ENCODE measurements at places on chromosomes 1 and 21. TPM values are rescaled to one million over a fixed set of nuclear protein-coding genes. Genes with fewer than 3 reads are reported as not detected.

The AGMAT gene
- 9.4 TPM for total RNA-seq

The KRTAP10-6 gene
- total RNA-seq, result not detected

The VASH2 gene
- 4.7 TPM for total RNA-seq

The PRKCZ gene
- 56.8 TPM for total RNA-seq

The FMO4 gene
- total RNA-seq, result 0.98 TPM

GRCh38 chr1:184629266-184629665, 125.4 kb downstream of the EDEM3 start:
- no peak overlapping the region for H3K27ac ChIP-seq
- DNase-seq, result no peak
- no peak overlapping the region for H3K4me3 ChIP-seq
- H3K36me3 ChIP-seq, result no peaks in the 10 kb centered on the region

GRCh38 chr1:162361349-162361748, 15.3 kb downstream of the SPATA46 start:
- no peak overlapping the region for H3K27ac ChIP-seq
- DNase-seq, result no peak
- no peak overlapping the region for H3K4me3 ChIP-seq
- no peaks in the 10 kb centered on the region for H3K27me3 ChIP-seq
- no peaks in the 10 kb centered on the region for H3K4me1 ChIP-seq

DNA sequence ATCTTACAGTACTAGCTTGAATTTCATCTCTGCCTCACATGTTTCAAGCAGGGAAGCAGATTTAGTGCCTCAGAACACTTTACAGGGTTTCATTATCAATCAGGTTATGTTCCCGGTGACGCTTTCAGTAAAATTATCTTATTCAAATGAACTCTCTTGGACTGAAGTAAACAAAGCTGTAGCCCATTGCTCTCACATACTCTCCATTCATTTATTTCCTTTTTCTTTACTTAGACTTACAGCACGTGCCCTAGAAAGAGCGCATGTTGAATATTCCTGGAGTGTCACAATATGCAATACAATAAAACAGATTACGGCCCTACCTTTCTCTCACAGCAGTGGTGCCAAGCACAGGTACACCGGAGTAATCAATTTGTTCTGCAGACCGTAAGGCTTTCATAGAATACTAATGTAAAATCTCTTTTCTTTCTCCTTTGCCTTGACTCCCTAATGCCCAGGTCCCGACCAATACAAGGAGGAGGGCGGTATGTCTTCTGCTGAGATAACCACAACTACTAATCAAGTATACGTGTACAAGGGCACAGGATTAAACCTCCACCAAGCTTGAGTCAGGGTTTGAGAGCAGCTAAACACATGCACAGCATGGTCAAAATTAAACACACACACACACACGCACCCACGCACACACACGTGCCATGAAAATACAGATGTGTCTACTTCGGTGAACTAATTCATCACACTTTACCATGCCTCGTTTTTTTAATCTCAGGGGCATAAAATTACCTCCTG, 62.8 kb downstream of the NRIP1 start:
- no peak overlapping the region for H3K27ac ChIP-seq
- H3K27me3 ChIP-seq, result no peaks in the 10 kb centered on the region
- DNase-seq, result no peak
- peaks cover 21% of the 10 kb centered on the region for H3K4me1 ChIP-seq
- H3K36me3 ChIP-seq, result peaks cover 43% of the 10 kb centered on the region

DNA sequence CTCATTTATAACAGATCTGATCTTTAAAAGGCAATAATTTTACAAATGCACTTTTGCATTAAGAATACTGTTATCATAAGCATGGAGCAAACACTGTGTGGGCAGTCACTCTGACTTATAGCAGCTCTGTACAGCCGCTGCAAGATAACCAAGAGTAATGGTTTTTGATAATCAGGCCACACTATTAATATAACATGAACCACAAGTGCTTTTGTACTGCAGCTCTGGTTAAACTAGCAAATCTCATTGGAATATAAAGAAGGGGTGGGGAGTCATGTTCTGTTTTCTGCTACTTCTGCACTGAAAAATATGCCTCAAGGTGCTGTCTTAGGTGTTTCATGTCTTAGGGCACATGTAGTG, 357.4 kb downstream of the LMO4 start:
- DNase-seq, result no peak
- peaks cover 8% of the 10 kb centered on the region for H3K4me1 ChIP-seq
- H3K4me3 ChIP-seq, result no peak overlapping the region

DNA sequence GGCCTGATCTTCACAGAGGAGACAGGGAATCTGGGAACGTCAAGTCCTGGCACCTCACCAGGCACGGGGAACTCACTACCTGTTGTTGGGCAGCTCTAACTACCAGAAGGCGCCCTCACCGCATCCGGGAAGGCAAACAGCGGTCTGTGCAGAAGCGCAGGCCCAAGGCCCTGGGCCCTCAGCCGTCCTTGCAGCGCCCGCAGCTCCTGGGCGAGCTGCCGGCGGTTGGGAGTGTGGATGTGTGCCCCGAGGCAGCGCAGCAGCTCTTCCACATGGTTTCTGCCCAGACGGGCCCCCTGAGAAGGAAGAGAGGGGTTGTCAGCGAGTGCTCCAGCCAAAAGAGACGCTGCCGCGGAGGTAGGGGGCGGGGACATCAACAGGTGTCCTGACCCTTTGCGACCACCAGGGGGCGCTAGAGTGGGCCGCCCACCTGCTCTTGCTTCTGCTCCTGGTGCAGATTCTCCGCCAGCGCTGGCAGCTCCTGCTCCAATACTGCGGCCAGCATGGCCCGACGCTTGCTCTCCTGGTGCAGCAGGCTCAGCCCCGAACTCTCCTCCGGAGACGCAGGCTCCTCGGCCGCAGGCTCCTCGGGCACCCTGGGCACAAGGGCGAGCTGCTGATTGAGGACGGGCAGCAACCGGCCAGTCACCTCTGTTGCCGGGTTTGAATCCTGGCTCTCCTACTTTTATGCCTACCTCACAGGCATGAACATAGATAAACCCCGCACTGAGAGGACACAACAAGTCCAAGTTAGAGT, 9.3 kb downstream of the MAP3K6 start:
- DNase-seq, result peak; percentile 44
- H3K4me3 ChIP-seq, result no peak overlapping the region
- no peak overlapping the region for H3K27ac ChIP-seq
- H3K27me3 ChIP-seq, result no peaks in the 10 kb centered on the region
- peaks cover 12% of the 10 kb centered on the region for H3K36me3 ChIP-seq

GRCh38 chr21:43720539-43721166, 1.7 kb downstream of the PDXK start:
- peaks cover 45% of the 10 kb centered on the region for H3K4me1 ChIP-seq
- H3K27ac ChIP-seq, result no peak overlapping the region
- peak overlapping the region; percentile 77 for H3K4me3 ChIP-seq
- DNase-seq, result no peak

- no peaks in the 10 kb centered on the region for H3K36me3 ChIP-seq
- H3K4me1 ChIP-seq, result no peaks in the 10 kb centered on the region
- DNase-seq, result no peak
- H3K27me3 ChIP-seq, result peaks cover 62% of the 10 kb centered on the region
- H3K4me3 ChIP-seq, result no peak overlapping the region
These were observed 51.3 kb downstream of the RHOU start for GRCh38 chr1:228786361-228787129.

DNA sequence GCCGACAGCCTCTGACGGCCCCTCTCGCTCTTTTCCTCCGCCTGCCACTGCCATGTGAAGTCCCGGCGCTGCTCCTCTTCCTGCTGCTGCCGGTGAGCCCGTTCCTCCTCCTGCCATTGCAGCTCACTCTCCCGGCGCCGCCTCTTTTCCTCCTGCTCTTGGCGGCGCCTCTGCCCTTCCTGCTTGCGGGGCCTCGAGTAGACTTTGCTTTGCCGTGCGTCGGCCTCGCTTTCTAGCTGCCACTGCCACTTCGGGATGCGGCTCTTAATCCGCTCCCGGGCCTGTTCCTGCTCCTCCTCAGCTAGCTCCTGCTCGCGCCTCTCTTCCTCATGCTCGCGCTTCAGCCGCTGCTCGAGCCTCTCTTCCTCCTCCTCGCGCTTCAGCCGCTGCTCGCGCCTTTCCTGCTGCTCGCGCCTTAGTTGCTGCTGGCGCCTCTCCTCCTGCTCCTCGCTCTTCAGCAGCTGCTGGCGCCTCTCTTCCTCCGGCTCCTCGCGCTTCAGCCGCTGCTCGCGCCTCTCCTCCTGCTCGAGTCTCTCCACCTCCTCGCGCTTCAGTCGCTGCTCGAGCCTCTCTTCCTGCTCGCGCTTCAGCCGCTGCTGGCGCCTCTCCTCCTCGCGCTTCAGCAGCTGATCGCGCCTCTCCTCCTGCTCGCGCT, 4.3 kb downstream of the TCHH start:
- no peak overlapping the region for H3K27ac ChIP-seq
- H3K4me3 ChIP-seq, result peak overlapping the region; percentile 71
- H3K4me1 ChIP-seq, result peaks cover 42% of the 10 kb centered on the region
- no peaks in the 10 kb centered on the region for H3K36me3 ChIP-seq
- H3K27me3 ChIP-seq, result peaks cover 98% of the 10 kb centered on the region
- peak; percentile 50 for DNase-seq

DNA sequence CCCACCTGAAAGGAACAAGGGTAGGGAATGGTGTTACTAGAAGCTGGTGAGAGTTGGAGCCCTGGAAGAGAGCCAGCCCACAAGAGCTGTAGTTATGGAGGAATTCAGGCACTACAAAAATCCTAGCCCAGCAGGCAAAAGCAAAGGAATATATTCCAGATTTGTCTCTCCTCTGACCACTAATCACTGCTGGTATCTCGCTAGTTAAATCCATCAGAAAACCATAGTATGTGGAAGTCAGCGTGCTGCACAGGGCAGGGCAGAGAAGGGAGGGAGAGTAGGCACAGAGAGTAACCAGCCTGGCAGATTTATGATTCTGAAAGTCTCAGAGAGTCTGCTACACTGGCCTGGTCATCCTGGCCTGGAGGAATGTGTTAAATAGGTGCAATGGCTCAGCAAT, 88.6 kb downstream of the SELENOF start:
- H3K4me3 ChIP-seq, result no peak overlapping the region
- no peaks in the 10 kb centered on the region for H3K36me3 ChIP-seq
- DNase-seq, result no peak
- no peaks in the 10 kb centered on the region for H3K4me1 ChIP-seq
- H3K27me3 ChIP-seq, result no peaks in the 10 kb centered on the region

- no peak overlapping the region for H3K27ac ChIP-seq
- H3K36me3 ChIP-seq, result no peaks in the 10 kb centered on the region
- no peak overlapping the region for H3K4me3 ChIP-seq
- no peak for DNase-seq
These were observed 8.5 kb downstream of the TP53BP2 start for GRCh38 chr1:223837206-223837605.

DNA sequence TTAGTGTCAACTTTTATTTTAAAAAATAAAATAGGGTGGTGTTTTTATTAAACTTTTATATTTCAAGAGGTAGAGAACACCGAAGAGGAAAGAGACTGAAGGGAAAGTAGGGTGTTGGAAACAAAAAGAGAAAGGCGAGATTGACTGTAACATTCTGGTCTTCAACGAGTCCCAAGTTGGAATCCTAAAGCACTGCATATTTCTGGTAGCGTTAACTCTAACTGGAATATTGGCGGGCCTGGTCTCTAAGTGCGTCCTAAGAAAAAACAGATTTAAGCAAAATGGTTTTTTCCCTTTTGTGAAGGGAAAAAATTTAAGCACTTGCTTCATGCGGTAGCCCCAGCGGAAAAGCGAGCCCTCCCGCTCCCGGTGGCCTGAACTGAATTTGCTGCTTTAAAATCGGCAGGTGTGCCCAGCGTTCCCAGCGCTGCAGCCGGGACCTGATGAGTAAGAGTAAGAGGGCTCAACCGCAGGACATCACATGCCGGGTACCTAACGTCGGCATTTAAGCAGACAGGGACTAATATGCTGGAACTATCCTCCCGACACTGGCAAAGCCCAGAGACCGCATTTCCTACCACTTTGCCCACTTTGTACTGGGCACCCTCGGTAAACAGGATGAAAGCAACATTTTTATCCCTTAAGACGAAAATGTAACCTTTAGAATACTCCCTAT, 30.5 kb upstream of the NFIA start:
- no peak overlapping the region for H3K27ac ChIP-seq
- no peak overlapping the region for H3K4me3 ChIP-seq
- H3K27me3 ChIP-seq, result no peaks in the 10 kb centered on the region
- H3K36me3 ChIP-seq, result no peaks in the 10 kb centered on the region
- H3K4me1 ChIP-seq, result peaks cover 7% of the 10 kb centered on the region

DNA sequence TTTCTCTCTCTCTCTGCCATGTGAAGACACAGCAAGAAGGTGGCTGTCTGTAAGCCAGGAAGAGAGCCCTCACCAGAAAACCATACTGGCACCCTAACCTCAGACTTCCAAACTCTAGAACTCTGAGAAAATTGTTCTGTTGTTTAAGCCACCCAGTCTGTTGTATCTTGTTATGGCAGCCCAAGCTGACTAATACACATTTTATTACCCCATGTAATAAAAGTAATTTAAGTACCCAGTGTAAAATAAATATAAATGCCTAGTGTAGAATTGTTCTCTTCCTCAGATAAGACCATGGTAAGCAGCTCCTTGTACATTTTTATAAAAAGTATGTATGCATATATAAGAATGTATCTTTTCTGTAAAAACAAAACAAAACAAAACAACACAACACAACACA, 119.7 kb downstream of the DTL start:
- DNase-seq, result no peak
- no peaks in the 10 kb centered on the region for H3K4me1 ChIP-seq

Data from PC-3 (cell line).